HCEC 1CT (cell line): ENCODE measurements at places on chromosomes 16 and 17.

DNA sequence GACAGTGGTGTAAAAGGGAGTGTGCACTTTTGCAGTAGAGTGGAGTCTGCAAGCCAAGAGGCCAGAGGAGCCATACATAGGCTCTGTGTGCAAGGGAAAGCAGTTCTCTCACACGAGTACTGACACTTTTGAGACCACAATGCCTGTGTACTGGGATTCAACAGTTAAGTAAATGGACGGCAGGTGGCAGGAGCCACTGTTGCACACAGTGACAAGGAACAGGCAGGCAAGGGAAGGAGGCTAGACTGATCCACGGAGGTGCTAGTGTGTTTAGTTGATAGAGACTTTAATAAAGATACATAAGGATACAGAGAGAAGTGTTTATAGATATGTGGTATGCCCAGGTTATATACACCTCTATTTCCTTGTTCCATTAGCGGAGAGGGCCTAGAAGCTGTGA is 67.0 kb downstream of the MPRIP start:
- no peak for DNase-seq

DNA sequence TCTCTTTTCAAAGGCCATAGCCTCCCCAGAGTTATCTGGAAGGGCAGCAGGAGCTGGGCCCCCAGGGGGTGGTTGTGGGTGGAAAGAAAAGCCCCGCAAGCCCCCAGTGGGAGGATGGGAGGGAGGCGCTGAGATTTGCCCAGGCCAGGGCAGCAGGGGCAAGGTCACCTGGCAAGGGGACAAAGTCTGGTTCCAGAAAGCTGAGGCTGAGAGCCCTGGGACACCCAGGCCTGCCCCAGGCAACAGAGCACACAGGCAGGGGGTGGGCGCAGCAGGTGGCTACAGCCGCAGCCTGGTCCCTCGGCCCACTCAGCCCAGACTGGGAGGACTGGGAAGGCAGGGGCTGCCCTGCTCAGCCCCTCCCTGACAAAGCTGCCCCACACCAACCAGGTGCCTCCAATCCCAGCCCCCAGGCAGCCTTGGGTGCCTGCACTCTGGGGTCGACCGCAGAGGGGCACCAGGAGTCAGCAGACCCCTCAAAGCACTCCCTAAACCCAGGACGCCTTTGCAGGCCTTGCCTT is 23.7 kb upstream of the GSG1L start:
- no peak for DNase-seq

DNA sequence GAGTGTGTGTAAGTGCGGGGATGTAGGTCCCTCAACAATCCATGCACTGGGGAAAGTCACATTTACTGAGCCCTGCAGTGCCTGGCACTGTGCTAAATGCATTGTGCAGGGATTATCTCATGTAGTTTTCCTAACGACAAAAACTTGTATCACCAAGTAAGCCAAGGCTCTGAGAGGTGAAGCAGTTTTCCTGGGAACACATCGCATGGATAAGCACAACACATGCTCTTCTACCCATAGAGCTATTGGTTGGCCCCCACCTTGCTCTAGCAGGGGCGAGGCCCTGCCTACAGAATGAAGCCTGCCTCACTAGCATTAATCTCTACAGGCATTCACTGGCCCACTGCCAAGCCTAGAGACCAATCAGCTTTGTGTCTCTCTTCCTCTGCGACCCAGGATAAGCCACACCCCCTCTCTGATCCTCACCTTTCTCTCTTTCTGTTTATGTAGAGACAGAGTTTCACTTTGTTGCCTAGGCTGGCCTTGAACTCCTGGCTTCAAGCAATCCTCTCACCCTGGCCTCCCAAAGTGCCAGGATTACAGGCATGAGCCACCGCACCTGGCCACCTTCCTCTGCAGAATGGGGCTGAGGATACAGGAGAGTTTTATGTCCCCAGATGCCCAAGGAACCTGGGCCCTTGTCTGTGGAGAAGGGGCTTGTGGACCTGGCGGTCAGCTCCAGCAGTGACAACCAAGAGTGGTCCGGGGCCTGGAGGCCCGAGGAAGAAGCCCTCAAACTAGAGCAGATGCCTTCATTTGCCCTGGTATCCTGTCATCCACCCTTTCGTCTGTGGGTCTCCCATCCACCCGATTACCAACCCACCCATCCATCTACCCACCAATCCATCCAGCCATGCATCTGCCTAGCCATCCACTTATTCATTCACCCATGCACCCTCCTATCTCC is 12.8 kb downstream of the CDH16 start:
- DNase-seq: no peak

GRCh38 chr17:45936610-45937009 is 42.3 kb downstream of the MAPT start:
- no peak for DNase-seq

- no peak for DNase-seq
Observed at GRCh38 chr17:63960006-63960405, 12.7 kb downstream of the SCN4A start.

GRCh38 chr17:57284984-57285646 is 28.8 kb downstream of the MSI2 start:
- DNase-seq: no peak

DNA sequence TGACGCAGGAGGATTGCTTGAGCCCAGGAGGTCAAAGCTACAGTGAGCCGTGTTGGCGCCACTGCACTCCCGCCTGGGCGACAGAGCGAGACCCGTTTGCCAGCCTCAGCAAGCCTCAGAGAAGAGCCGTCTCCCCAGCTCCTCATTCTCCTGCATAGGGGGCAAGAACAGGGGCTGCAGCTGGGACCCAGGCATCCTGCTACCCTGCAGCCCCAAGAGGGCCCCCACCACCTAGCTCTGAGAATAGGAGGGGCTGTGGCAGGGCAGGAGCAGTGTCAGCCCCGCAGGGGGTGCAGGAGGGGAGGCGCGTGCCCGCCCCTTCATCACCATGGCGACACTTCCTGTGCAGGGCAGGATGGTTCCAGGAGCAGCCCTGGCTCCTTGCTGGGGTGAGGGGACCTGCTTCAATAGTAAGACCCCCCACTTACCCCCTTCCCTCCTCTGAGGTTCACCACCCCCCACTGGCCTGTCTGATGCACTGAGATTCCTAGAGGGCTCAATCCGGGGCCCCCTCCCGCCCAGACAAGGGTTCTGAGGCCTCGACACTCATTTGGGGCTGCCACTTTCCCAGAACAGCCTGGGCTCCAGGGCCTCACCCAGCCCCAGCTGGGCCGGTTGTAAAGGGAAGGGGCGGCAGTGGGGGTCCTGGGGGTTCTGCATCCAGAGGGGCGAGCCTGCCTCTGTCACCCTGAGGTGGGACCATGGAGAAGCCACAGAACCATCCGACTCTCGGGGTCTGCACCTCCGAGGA is 20.2 kb downstream of the VASN start:
- no peak for DNase-seq

GRCh38 chr16:18984435-18985005 is 786 bp downstream of the TMC7 start:
- DNase-seq: no peak

DNA sequence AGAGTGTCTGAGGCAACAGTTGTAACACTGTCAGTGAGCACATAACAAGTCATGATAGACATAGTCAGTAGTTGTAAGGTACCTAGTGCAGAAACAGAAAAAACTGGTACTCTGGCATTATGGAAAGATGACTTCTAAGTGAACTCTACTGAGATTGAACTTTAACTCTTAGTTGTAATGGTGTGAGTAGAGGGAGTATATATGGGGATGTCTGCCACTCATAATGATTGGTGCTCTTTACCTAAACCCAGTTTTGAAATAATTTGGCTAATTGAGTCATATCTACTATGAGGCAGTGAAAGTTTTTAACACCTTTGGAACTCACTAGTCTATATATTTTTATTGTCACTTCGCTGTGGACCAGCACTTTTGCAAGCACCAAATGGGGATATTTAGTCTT is 6.6 kb downstream of the NLK start:
- no peak for DNase-seq

DNA sequence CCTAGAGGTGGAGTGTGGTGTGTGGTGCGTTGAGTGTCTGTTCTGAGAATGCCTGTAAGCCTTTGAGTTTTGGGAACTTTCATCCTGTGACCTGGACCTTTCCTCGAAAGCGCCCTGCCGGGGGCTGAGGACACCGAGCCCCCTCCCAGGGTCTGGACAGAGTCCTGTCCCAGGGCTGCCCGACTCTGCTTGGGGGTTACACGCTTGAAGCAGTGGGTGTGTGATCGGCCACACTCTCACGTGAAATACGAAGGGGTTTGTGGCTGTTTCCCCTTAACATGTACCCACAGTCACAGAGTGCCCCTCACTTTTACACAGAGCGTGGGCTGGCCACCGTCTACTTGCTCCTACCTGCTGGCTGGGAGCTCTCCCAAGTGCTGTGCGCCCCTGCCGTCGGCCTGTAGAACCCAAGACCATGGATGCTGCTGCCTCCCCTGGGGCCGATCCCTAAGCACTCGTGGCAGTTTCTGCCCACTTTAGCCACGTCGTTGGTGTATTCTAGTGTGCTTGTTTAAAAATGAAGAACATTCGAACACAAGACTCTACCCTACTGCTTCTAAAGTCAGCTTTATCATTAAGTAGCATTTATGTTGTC is 6.8 kb downstream of the ZNF750 start:
- DNase-seq: no peak

DNA sequence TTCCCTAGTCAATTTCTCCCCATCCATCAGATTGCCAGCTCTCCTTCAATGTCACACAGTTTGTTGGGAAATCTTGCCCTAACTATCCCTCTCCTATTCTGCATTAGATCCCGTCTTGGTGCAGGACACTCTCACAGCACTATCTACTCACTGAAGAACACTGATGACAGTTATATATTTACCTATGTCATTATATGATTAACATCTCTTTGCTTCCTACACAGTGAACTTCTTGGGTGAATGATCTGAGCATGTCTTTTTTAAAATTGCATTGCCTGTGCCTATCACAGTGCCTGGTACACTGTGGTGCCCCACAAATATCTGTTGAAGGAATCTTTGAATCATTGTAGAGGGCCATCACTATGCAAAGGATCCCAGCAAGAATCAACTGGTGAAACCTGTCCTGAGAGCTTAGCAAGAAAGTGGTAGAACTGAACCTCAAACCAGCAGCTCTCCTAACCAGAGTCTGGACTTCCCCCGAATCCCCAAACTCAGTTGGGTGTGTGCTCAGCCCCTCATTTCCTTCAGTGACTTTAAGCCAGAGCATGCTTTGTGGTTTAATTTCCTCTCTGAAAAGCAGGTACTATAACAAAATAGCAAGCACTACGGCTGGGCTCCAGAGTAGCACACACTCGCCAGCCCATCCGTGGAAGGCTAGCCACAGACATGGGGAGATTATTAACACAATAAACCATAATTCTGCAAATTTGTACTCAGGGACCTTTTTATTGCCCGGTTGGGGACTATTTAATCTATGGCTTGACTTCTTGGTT is 680.7 kb upstream of the SALL1 start:
- no peak for DNase-seq

GRCh38 chr17:65092262-65092661 is 35.7 kb upstream of the GNA13 start:
- peak; percentile 60 for DNase-seq

DNA sequence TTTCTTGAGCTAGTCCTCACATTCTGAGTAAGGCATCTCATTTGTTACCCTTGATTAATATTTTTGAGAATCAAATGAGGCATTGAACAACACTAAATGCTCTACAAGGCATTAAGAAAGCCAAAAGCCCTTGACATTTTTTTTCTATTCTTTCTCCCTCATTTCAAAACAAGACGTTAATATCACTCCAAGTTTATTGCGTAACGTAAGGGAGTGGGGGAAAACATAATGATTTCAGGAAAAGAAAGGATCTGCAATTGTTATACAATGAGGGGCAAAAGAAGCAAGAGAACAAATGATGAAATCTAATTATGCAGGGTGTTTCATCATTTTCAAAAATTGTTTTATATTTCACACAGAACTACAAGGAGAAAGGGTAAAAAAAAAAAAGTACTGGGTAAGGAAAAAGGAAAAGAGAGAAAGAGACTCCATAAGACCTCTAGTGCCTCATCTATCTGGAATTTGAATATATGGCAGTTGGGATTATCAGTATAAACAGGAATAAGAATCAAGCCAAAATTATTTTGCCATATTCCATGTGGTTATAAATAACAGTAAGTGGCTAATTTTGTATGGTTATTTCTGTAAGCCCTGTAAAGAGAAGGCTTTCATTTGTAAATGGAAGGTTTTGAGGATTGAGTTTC is 163.0 kb downstream of the ABCA8 start:
- DNase-seq: peak; percentile 76

DNA sequence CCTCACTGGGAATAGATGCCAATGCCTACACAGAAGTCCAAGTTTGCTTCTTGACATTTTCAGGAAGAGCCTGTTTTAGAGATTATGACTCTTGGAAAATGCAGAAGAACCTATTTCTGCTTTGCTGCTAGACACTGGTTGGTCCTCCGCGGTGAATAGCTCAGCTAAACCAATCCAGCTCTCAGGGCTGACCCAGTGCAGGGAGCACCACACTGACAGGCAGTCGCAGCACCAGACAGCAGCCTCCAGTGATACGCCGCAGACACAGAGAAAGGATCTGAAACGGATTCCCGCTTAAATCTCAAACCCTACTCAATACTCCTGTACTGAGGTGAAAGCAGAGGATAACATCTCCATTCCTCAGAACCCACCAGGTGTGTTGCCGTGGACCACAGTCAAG is 183.4 kb downstream of the ENGASE start:
- no peak for DNase-seq

DNA sequence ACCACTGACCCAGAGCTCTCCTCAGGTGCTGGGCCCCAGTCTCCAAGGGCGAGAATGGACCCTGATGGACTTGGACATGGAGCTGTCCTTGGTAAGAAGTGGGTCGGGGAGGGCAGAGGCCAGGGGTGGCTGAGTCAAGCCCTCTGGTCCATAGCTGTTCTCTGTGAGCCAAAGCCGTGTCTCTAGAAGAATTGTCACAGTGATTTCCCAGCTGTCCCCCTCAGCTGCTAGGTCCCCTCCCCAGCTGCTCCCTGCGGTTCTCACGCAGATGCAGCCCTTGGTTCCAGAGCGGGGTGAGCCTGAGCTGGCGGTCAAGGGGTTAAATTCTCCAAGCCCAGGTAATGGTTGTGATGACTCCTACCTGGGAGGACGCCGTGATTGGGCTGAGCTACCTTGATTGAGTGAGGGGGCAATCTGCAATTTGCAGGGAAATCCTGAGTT is 1.3 kb upstream of the NOL3 start:
- no peak for DNase-seq

DNA sequence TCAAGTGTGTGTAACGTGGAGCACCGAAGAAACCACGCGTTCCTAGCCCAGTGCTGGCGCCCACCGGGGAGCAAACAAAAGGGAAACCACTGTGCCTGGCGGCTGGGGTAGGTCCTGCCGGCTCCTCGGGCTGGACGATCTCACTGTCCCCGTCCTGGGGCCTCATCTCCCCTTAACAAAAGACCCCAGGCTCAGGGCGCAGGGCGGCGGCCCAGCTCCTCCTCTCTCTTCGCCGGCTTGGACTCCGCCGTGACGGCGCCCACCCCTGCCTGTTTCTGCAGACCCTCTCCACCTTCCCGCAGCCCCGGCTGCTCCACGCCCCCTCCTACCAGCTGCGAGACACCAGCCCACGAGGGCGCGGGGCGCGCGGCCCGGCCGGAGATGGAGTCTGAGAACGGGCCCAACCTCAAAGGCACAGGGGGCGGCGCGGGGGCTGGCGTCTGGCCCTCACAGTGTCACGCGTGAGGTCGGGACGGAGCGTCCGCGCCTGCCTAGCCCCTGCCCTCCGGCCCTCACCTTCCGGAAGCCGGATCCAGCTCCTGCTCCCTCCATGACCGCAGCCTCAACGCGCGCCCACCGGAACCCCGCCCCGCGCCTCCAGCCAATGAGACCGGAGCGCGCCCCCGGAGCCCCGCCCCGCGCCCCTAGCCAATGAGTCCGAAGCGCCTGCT is at the start of gene CENPX:
Gene CENPX, minus strand, starts transcription at position 569 of the 671 bp plus-strand sequence. Its CDS starts 17 bp downstream, at position 552.
- DNase-seq: no peak
